ENCODE measurements at places on chromosomes 7 and 10. TPM values are rescaled to one million over a fixed set of nuclear protein-coding genes. Genes with fewer than 3 reads are reported as not detected.

DNA sequence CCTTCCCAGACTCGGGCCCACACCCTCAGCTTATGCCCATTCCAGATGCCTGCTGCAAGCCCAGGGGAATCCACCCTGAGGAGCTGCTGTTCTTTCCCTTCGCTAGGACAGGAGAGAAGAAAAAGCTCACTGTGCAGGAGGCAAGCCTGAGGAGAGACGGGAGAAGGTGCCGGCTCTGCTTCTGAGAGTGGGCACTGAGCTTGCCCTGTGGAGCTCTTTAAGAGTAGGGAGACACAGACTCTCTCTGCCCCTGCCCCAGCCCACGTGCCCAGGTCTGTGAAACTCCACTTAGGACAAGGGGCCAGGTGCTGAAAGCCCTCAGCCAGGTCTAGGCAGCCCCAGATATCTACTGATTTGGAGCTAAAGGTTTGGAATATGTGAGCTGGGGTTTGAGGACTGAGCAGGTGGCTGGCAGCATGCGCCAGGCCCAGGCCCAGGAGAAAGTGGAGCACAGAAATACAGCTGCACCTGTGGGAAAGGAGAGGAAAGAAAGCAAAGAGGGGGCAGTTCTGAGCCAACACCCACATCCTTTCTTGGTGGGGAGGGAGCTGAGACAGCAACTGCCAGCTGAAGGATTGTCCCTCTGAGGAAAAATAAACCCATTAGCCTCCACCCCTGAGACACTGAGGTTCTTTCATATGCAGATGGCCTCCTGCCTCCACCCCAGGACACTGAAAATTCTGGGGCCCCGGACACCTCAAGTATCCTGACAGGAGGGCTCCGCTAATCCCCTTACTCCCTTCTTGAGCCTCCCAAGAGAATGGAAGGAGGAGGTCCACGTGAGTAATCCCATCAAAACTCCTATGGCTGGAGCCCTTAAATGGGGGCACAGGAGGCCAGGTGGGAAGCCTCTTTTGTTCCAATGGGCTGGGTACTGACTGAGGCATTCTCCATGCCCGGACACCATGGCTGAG is 7.3 kb downstream of the POLL start:
- no peak for ATAC-seq

- ATAC-seq = no peak
These were observed 4.2 kb upstream of the KCP start for GRCh38 chr7:128914566-128915151.

DNA sequence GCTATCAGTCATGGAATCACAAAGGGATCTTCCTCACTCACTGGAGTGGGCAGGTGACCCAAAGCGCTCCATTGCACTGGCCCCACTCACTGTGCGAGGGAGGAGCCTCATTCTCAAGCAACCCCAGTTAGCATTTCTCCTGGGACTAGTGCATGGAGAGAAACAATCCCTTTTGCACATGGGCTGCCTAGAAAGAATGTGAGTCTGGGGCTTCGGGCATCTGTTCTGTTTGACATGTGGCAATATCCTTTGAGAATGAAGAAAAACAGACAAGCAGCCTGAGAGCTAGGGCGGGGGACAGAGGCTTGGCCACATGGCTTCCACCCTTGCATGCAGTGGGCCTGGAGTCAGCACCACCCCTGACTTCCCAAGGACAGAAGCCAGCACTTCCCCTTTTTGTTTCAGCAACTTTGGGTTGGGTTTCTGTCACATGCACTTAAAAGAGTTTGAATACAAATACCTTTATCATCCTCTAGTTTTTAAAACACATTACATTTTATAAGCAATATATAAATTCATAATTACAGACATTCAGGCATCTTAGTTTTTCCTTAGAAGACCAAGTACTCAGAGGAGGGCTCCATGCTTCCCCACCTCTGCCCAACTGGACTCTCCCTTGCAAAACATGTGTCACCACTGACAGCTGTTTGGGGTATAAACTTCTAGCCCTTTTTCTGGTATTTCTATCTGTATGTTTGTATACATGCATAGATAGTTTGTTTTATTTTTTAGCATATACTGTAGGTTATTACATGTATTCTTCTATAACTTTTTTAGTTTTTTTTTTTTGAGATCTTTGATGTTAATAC is 73.8 kb downstream of the RBM20 start:
- no peak for ATAC-seq

DNA sequence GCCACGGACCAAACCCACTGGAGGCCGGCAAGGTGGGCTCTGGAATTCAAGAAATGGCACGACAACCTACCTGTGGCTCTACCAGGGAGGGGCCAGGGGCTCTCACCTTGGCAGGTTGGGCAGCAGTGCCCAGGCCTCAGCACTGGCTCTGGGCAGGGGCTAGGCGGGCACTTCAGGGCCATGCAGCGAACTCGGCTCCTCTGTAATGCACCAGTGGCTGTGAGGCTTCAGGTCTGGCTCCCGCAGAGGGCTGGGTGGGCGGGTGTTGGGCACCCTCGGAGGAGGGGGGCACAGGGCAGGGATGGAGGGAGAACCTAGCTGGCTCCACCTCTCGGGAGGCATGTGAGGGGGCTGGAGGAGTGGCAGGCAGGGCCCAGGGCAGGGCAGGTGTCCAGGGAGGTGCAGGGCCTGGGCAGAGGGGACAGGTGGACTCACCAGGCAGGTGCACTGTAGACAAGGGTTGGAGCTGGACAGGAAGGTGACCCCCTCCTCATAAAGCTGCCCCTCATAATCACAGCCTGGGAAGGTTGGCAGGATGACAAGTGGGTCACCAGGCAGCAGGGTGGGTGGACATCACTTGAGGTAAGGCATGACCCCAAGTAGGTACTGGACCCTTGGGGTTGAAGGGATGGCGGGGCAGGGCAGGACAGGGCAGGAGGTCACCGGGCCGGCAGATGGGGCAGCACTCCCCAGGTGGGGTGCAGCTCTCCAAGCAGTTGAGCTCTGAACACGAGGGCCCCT is 6.7 kb downstream of the KCP start:
- ATAC-seq = peak; percentile 19

DNA sequence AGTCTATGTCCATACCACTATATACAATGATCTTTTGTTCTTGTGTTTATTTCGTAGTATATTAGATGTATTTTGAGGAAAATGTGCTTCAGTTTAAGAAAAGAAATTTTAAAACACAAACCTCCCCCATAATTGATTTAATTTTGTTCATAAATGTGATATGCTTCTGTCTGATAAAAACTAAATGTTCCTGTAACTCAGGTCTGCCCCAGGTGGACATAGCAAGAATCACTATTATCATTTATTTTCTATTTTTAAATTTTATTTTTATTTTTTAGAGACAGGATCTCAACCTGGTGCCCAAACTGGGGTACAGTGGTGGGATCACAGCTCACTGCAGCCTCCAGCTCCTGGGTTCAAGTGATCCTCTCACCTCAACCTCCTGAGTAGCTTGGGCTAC is 43.2 kb downstream of the BEND7 start:
- ATAC-seq = no peak

DNA sequence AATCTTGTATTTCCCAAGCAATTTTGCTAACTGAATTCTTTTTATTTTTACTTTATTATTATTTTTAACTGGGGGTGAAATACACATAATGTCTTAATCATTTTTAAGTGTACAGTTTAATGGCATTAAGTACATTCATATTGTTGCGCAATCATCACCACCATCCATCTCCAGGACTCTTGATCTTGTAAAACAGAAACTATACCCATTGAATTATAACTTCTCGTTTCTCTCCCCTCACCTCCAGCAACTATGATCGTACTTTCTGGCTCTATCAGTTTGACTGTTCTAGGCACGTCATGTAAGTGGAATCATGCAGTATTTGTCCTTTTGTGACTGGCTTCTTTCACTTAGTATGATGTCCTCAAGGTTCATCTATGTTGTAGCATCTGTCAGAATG is 108.8 kb downstream of the ARL5B start:
- ATAC-seq = no peak

GRCh38 chr7:16026253-16027020 is 340.0 kb upstream of the MEOX2 start:
- no peak for ATAC-seq

DNA sequence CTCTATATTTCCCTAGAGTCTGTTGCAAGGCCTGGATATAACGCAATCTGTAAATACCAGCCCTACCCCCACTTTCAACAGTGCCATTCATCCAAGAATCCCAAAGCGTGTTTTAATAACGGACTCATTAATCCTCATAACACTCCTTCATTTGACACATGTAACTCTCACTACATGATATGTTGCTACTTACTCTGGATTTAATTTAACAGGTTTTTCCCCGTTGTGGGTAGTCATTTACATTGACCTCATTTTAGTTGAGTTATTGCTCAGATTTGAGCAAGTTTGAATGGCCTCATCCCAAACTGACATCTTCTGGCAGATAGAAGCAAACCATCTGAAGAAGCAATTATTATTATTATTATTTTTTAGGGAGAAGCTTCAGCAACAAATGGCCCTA is 125.4 kb upstream of the NPVF start:
- ATAC-seq = no peak

- no peak for ATAC-seq
These were observed 31.7 kb upstream of the CYP26C1 start for GRCh38 chr10:93028883-93029282.

DNA sequence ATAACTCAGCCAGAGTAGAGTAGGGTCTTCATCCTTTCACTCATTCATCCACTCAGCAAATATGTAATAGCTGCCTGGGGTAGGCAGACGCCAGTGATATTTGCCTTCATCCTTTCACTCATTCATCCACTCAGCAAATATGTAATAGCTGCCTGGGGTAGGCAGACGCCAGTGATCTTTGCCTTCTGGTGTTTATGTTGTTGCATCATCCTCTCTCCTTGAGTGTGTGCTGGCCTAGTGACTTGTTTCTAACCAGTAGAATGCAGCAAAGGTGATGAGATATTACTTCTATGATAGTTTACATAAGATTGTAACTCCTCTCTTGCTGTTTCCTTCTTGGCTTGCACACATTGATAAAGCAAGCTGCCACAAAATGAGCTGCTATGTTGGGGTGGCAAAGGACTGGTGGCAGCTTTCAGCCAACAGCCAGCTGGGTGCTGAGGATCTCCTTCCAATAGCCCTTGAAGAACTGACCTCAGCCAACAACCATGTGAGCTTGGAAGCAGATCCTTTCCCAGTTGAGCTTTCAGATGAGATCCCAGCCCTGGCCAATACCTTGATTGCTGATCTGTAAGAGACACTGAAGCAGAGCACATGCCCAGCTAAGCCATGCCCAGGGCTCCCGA is 23.2 kb upstream of the MTPN start:
- ATAC-seq = no peak

- peak; percentile 82 for ATAC-seq
These were observed 162.8 kb upstream of the TNRC18 start for GRCh38 chr7:5586279-5586962.

- no peak for ATAC-seq
These were observed 19.1 kb downstream of the PI4K2A start for GRCh38 chr10:97659589-97659988.

DNA sequence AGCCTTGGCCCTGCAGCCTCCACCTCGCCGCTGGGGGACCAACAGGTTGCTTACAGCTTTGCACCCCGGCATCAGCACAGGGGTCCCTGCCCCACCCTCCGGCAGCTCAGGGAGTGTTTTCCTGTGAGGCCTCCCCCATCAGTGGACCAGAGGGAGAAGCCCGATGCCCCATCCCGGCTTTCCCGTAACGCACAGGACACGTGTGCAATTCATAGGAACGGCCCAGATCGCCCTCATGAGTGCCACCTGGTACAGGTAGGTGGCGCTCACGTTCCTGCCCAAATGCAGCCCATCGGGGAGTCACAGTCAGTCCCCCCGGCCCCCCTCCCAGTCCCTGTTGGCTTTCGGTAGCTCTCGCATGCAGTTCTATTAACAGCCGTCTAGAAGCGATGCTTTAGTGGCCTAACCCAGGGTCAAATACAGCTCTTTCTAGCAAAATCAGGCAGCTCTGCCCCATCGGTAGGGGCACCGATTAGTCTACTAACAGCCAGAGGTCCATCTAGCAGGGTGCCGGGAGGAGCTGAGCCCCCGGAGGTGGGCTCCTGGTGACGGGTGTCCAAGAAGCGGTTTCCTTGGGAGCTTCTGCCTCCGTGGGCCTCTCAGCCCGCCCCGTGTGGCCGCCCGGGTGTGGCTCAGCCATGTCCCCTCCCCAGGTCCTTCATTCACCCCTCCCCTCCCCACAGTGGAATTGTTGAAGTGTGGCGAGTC is 48.4 kb upstream of the GTF2IRD1 start:
- peak; percentile 16 for ATAC-seq

- no peak for ATAC-seq
These were observed 7.2 kb downstream of the TNPO3 start for GRCh38 chr7:129047761-129048160.

- no peak for ATAC-seq
These were observed 86.9 kb upstream of the MTPN start for GRCh38 chr7:136064081-136064480.

GRCh38 chr10:119424258-119424975 is 118.1 kb downstream of the RGS10 start:
- ATAC-seq = peak; percentile 53

GRCh38 chr7:114835303-114835702 is 86.6 kb upstream of the MDFIC start:
- no peak for ATAC-seq

DNA sequence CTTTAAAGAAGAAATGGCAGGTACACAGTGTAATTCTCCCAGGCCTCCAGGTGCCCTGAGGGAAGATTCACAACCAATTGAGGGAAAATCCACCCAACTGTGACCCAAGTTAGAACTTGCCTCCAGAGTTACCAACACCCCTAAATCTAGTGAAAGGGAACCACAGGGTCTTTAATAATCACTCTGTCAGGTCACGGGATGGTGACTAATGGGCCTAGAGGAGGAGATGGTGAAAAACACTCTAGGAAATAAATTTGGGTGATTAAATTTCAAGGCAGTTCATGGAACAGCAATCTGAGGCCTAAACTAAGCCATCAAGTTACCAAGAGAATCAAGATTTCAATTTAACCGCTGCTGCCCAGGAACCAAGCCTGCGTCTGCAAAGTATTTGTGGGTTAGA is 26.7 kb upstream of the SLF2 start:
- no peak for ATAC-seq

DNA sequence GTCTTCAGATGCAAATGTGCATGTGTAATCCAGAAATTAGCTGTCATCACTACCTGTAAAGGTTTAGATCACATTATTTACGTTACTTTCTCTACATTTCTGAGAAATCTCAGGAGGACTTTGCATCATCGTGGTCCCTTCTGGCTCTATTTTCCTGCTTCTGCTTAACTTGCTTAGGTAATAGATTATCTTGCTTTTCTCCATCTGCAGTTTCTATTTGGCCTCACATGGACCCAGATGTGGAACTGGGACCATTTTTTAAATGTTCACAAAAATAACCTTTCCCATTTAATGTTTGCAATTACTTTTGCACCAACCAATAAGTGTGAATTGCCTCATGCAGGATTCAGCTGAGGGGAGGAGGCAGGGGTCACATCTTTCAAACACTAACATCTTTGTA is 278.4 kb upstream of the SEMA3C start:
- ATAC-seq = no peak

TMEM176A gene
- 2.6 TPM for total RNA-seq

ANKRD2 gene
- 0.56 TPM for total RNA-seq

TMEM139 gene
- total RNA-seq = 0.44 TPM

GRM8 gene
- total RNA-seq = not detected

CFAP70 gene
- total RNA-seq = 0.40 TPM

SLC25A40 gene
- total RNA-seq = 13.4 TPM

KLF14 gene
- total RNA-seq = not detected

AQP1 gene
- total RNA-seq = 42.3 TPM
